ENCODE measurements at places on chromosomes 2 and 18. TPM values are rescaled to one million over a fixed set of nuclear protein-coding genes. Genes with fewer than 3 reads are reported as not detected.

GRCh38 chr2:96115631-96116423 lies 544 bp downstream of the ADRA2B start:
- H3K4me3 ChIP-seq: no peak overlapping the region
- H3K4me1 ChIP-seq: no peaks in the 10 kb centered on the region
- H3K27ac ChIP-seq: no peak overlapping the region
- no peaks in the 10 kb centered on the region for H3K36me3 ChIP-seq
- DNase-seq: no peak

DNA sequence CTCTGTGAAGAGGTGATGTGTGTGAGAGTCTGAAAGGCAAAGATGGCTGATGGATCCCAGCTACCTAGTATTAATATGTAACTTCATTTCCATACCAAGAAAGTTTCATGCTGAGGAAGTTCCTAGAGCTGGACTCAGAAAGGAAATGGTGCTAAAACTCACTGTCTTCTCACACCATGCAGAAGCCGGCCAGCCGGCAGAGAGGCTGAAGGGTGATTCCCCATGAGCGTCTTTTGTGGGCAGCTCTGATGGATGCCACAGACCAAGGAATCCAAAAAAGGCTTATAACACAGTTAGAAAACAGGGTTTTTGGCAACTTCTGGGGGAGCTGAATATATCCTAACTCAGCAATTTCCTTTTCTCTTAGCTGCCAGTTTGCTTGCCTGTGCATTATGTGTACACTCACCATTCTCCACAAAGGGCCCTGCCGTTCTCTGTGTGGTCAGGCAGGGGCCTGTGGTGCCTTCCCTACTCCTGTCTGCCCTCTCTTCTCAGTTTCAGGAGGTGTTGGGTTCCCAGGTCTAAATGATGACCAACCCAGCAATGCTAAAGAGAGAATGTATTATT lies 289.4 kb downstream of the MTX2 start:
- no peak for DNase-seq
- H3K27ac ChIP-seq: no peak overlapping the region
- no peaks in the 10 kb centered on the region for H3K27me3 ChIP-seq
- H3K36me3 ChIP-seq: no peaks in the 10 kb centered on the region

- no peaks in the 10 kb centered on the region for H3K36me3 ChIP-seq
- H3K27ac ChIP-seq: no peak overlapping the region
- no peak overlapping the region for H3K4me3 ChIP-seq
- no peak for DNase-seq
Observed at GRCh38 chr2:233764761-233765160, 4.7 kb downstream of the UGT1A1 start.

- no peak overlapping the region for H3K27ac ChIP-seq
- H3K27me3 ChIP-seq: no peaks in the 10 kb centered on the region
- no peaks in the 10 kb centered on the region for H3K4me1 ChIP-seq
- no peaks in the 10 kb centered on the region for H3K36me3 ChIP-seq
Observed at GRCh38 chr2:68809324-68810240, 61.6 kb downstream of the BMP10 start.

GRCh38 chr2:112257575-112257974 lies 2.7 kb upstream of the ZC3H8 start:
- H3K27ac ChIP-seq: no peak overlapping the region
- H3K4me3 ChIP-seq: no peak overlapping the region
- no peak for DNase-seq
- peaks cover under 1% of the 10 kb centered on the region for H3K4me1 ChIP-seq
- H3K36me3 ChIP-seq: no peaks in the 10 kb centered on the region

GRCh38 chr2:96823198-96823597 lies 7.1 kb downstream of the CNNM3 start:
- no peak for DNase-seq
- no peak overlapping the region for H3K4me3 ChIP-seq
- no peaks in the 10 kb centered on the region for H3K27me3 ChIP-seq
- H3K4me1 ChIP-seq: peaks cover 7% of the 10 kb centered on the region

- H3K4me3 ChIP-seq: no peak overlapping the region
- peaks cover 9% of the 10 kb centered on the region for H3K36me3 ChIP-seq
- H3K27ac ChIP-seq: no peak overlapping the region
Observed at GRCh38 chr2:173232956-173233744, 121.5 kb upstream of the CDCA7 start.

- no peak overlapping the region for H3K27ac ChIP-seq
- no peaks in the 10 kb centered on the region for H3K27me3 ChIP-seq
- no peaks in the 10 kb centered on the region for H3K36me3 ChIP-seq
- no peak for DNase-seq
Observed at GRCh38 chr2:156427074-156427473, 9.1 kb upstream of the GPD2 start.

- no peaks in the 10 kb centered on the region for H3K27me3 ChIP-seq
- DNase-seq: no peak
- H3K4me1 ChIP-seq: peaks cover 4% of the 10 kb centered on the region
- no peak overlapping the region for H3K4me3 ChIP-seq
- no peaks in the 10 kb centered on the region for H3K36me3 ChIP-seq
- H3K27ac ChIP-seq: no peak overlapping the region
Observed at GRCh38 chr2:213764849-213765248, 480.6 kb downstream of the SPAG16 start.

- H3K4me1 ChIP-seq: peaks cover 16% of the 10 kb centered on the region
- peak; percentile 55 for DNase-seq
- H3K27me3 ChIP-seq: peaks cover 7% of the 10 kb centered on the region
- H3K27ac ChIP-seq: peak overlapping the region; percentile 71
- H3K36me3 ChIP-seq: peaks cover 6% of the 10 kb centered on the region
- peak overlapping the region; percentile 99 for H3K4me3 ChIP-seq
Observed at GRCh38 chr2:234954551-234954992, 2.8 kb downstream of the SH3BP4 start.

DNA sequence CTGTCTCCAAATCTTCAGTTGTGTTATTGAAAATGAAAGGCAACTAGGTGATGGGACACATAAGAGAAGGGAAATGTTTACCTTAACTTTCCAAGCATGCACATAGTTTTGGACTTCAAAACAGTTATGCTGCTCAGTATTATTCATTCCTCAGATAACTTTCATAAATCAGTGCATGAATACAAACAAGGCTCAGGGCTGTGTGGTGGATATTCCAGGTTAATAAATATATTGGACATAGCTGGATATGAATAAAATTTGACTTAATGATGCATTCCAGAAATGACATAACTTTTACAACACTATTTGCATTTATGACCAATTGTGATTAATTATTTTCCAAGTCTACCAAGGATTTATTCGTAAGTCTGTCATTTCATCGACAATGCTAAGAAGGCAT lies 301.2 kb upstream of the ZNF804A start:
- no peaks in the 10 kb centered on the region for H3K36me3 ChIP-seq
- no peaks in the 10 kb centered on the region for H3K4me1 ChIP-seq
- H3K27ac ChIP-seq: no peak overlapping the region
- H3K27me3 ChIP-seq: no peaks in the 10 kb centered on the region
- DNase-seq: no peak

GRCh38 chr2:129777146-129777545 lies 202.3 kb upstream of the RAB6C start:
- peak; percentile 38 for DNase-seq
- H3K36me3 ChIP-seq: no peaks in the 10 kb centered on the region

DNA sequence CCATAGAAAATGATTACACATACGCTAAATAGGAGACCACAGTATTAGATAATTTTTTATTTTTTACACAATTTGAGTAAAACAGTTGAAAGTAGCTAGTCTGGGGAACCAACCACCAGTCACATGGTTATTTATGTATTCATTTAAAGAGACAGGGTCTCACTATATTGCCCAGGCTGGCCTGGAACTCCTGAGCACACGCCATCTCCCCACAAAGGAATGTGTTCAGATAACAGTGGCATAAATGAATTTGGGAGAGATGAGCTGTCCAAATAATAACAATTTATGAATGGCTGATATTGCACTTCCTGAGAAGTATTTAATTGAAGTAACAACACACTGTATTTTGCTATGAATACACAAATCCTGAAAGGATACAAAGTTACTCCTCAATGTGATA lies 39.7 kb downstream of the KIDINS220 start:
- H3K36me3 ChIP-seq: peaks cover 64% of the 10 kb centered on the region
- no peaks in the 10 kb centered on the region for H3K4me1 ChIP-seq
- no peak for DNase-seq
- no peak overlapping the region for H3K27ac ChIP-seq
- H3K4me3 ChIP-seq: no peak overlapping the region

DNA sequence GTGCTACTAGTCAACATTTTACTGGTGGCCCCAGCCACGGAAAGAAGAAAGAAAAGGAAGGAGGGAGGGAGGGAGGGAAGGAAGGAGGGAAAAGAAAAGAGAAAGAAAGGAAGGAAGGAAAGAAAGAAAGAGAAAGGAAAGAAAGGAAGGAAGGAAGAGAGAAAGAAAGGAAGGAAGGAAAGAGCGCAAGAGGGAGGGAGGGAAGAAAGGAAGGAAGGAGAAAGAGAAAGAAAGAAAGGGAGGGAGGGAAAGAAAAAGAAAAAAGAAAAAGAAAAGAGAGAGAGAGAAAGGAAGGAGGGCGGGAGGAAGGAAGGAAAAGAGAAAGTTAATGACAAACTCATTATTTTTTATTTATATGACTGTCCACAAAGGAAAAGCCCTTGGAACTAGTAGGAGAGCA lies 34.9 kb upstream of the SLC35G4 start:
- no peak for DNase-seq
- H3K36me3 ChIP-seq: no peaks in the 10 kb centered on the region
- H3K4me3 ChIP-seq: no peak overlapping the region
- H3K27me3 ChIP-seq: peaks cover 35% of the 10 kb centered on the region

DNA sequence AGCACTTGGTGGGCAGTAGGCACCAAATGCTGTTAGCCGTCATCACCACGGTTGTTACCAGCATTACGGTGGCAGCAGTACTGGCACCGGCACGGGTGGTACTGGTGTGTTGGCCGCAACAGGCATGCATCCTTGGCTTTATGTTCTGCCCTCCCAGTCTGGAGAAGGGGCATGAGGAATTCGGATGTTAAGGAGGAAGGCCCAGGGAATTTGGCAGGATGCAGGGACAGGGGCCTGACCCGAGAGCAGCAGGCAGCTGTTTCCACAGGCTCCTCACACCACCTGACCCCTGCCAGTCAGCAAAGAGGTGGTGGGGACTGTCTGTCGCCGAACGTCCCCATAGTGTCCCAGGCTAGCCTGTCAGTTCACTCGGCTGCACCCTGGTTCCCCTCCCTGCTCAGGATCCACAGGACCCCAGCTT lies 79.0 kb downstream of the EDAR start:
- no peak overlapping the region for H3K4me3 ChIP-seq
- H3K36me3 ChIP-seq: no peaks in the 10 kb centered on the region
- H3K27ac ChIP-seq: no peak overlapping the region
- H3K4me1 ChIP-seq: no peaks in the 10 kb centered on the region

The IL37 gene
- not detected for total RNA-seq

The UGT1A10 gene
- total RNA-seq: 0.13 TPM

The PARD3B gene
- total RNA-seq: 2.5 TPM

The PDE1A gene
- 0.32 TPM for total RNA-seq

The TCF7L1 gene
- 73.3 TPM for total RNA-seq

The TUBA3E gene
- total RNA-seq: not detected

The HJURP gene
- 78.9 TPM for total RNA-seq

The CFAP65 gene
- 1.7 TPM for total RNA-seq

The KLHL29 gene
- 2.1 TPM for total RNA-seq

The RAB6C gene
- total RNA-seq: 0.24 TPM

The MC4R gene
- not detected for total RNA-seq

The FKBP7 gene
- total RNA-seq: 2.0 TPM

All from endodermal cell (in vitro differentiated cells).